ENCODE measurements at places on chromosomes 4 and X.

- no peak for DNase-seq
Measured at GRCh38 chr4:125392694-125393093, 77.9 kb downstream of the FAT4 start.

DNA sequence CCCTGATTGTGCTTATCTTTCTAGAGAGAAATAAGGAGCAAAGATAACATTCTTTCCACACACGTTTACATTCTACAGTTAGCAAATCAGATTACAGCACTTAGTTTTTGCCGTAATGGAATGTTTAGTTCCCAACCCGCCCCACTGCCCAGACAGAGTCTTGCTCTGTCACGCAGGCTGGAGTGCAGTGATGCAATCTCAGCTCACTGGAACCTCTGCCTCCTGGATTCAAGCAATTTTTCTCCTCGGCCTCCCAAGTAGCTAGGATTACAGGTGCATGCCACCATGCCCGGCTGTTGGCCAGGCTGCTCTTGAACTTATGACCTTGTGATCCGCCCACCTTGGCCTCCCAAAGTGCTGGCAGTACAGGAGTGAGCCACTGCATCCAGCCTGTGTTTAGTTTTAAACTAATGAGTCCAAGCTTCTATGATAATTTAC, 8.4 kb upstream of the PRPS1 start:
- no peak for DNase-seq

DNA sequence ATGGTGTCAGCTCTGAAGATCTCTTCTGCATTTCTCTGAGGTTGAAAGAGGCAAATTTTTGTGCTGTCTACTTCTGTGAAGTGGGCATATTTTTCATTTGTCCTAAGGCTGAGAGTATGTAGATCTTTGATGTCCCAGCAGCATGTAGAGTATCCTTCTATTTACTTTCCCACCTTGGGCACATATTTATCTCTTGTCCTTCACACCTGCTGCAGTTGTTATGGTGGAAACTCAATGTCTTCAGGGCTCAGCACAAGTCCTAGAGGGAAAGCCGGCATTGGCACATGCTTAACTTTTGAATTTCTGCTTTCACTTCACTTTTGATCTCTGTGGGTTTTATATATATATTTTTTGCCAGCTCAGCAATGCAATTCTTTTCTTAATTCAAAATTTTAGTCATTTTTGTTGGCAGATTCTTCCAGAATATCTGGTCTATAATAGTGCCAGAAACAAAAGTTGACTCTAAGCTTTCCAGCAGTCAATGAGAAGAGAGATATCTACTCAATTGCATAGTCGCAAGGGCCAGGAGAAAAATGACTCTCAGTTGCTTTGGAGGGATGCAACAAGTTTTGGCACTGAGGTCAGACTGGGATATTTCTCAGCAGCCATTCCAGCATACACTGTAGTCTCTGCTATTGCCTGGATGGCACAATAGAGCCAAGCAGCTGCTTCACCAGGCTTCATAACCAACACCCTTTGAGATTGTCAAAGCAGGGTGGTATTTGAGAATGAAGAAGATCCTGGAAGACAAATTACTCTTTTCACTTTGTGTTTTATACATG, 127.8 kb upstream of the FAT1 start:
- no peak for DNase-seq

DNA sequence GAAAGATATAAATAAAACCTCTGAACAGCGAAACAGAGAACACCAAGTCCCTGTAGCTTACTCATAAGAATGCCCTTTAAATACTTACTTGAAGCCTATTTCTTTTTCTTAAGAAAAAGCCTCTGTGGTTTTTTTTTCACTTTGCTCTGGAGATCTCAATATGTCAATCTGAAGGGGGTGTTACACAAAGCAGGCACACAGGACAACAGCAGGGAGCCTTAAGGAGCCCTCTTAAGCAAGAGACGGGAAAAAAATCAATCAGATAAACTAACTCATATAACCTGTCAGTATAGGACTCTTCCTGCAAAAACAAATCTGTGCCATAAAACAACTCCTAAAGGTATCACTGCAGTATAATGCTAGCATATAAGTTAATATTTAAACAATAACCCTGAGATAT, 611.1 kb upstream of the ATOH1 start:
- DNase-seq, result no peak

- DNase-seq, result no peak
Measured at GRCh38 chr4:175443547-175443946, 368.5 kb downstream of the GPM6A start.

GRCh38 chr4:156241896-156242295, 288.2 kb upstream of the CTSO start:
- DNase-seq, result no peak

DNA sequence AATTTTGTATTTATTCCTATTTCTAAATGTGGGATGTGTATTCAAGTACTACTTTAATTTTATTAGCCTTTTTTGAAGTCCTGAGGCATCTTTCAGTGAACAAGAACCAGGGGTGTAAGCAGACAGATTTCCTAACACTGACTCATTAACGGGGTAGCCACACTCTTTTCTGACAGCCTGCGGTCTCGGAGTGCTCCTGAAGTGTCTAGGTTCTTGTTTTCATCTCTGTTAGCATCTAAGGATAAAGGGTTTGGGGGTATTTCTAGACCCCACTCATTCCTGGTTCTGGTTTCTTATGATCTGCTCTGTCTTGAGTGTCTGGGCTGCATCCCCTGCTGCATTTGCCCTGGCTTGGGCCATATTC, 71.9 kb downstream of the GC start:
- no peak for DNase-seq

GRCh38 chr4:77699731-77700210, 94.2 kb downstream of the CXCL13 start:
- DNase-seq, result no peak

- DNase-seq, result no peak
Measured at GRCh38 chr4:164716901-164717300, 37.0 kb upstream of the SMIM31 start.

DNA sequence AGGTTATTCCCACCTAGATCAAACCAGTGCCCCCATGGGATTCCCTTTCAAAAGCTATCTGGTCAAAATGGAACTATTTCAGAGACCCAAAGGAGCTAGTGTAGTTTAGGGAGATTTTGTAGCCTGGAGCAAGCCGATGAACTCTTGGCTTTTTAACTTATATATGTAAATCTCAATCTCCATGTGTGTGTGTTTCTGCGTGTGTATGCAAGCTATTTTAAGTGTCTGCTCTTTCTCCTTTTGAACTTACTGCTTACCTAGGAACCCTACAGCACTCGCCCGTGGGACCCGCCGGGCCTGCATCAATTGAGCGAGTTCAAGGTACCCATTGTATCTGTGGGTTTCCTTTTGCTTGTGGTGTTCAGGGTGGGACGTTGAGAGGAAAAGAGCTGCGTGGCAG, 10.4 kb downstream of the CSTF2 start:
- DNase-seq, result no peak

DNA sequence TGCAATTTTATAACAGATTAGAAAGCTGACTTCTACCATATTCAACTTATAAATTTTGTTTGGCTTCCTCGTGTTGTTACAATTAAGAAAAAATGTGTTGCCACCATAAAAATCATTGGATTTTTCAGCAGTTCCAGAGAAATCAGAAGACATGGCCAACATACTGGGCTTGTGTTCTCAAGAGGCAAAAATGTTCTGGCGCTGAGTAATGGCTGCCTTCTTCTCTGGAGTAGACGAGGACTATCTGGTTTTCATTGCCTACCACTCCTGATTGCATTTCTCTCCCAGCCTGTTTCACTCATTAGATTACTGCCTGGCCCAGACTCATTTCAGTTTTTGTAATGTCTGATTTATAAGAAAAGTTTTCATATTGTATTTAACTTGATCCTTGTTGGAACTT, 122.3 kb downstream of the ARHGAP10 start:
- no peak for DNase-seq

DNA sequence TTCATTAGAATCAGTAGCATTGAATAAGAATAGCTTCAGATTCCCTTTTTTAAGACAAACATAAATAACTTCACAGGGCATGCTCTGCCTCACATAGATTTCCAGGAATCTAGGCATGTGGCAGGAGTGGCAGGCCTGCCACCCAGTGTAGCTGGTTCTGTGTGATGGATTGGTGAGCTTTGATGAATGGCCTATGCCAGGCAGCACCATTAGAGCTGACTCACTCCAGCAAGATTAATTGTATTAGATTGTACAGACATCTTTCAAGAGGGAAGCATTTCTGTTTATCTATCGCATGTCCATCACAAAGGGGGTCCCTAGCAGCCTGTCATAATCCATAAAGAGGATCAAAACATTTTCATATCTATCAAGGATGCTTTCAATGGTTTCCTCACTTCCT, 71.9 kb downstream of the NAA11 start:
- DNase-seq, result no peak

DNA sequence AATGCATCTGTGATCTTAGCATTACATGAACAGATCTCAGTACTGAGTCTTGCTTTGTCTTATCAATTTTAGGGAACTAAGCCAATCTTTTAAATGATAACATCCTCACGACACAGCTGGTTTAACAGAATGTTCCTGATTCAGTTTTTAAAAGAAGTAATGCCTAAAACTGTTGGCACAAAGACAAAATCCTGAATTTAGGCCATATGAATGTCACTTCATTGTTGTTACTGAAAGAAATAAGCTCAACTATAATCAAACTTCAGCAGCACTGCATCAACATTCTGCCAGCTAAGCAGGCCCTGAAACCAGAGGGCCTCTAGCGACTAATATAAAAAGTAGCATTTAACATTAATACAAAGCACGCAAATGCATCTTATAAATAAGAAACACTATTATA, 130.6 kb downstream of the FRYL start:
- no peak for DNase-seq

DNA sequence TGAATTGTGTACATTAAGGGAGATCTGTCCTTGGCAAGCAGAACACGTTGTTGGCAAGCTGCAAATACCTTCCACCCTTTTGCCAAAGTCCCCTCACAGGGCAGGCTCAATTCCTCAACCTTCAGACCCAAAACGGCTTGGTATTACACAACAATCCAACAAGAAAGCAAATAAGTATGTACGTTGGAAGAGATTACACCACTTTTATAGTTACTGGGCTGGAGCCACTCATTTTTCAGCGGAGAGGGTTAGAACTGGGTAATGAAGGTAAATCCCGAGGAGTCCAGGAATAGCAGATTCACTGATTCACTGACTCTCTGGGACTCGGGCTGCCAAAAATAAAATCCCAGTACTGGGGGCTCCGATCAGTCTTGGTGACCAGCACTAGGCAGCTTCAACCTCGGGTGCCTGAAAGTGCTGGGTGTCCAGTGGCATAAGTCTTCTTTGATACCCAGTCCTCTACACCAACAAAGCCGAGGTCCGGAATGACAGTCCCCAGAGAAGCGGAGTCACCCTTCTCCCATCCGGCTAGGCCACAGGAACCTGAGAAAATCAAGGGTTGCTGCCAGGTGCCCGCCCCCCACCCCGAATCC, 587 bp downstream of the TIMM8A start:
- peak; percentile 12 for DNase-seq

GRCh38 chr4:80295826-80296225, 29.4 kb downstream of the FGF5 start:
- no peak for DNase-seq

- no peak for DNase-seq
Measured at GRCh38 chr4:132297346-132297745, 851.7 kb upstream of the PCDH10 start.

- no peak for DNase-seq
Measured at GRCh38 chr4:127875791-127876190, 4.9 kb upstream of the PLK4 start.

GRCh38 chr4:27234306-27234899, 373.8 kb downstream of the STIM2 start:
- no peak for DNase-seq

DNA sequence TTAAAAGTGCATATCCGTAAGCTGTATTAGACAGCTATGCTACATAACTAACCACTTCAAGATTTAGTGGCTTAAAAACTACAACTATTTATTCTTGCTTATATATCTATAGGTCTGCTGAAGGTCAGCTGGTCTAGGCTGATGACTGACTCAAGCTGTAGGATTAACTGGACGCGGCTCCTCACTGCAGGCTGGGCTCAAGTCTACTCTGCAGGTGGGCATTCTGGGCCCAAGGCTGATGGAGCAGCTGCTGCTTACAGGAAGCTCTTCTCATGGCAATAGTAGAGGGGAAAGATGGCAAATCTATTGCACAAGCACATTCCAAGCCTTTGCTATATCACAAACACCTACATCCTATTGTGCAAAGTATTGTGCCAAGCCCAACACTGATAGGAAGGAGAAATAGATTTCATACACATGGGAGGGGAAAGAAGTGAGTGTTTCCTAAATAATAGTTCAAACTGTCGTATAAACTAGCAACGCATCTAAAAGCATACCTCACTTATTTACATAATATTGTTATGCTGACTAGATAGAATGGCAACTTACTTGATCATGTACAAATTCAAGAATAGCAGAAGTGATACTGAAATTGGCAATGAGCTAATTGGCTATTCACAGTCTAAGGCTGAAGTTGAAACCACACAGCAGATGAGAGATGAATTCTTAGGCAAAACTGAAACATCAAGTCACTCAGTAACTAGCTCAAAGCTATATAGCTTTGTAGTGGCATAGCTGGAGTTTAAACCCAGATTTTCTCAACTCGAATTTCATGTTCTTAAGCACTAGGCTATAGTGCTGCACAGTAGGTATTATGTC, 263.8 kb downstream of the NKX6-1 start:
- DNase-seq, result no peak

DNA sequence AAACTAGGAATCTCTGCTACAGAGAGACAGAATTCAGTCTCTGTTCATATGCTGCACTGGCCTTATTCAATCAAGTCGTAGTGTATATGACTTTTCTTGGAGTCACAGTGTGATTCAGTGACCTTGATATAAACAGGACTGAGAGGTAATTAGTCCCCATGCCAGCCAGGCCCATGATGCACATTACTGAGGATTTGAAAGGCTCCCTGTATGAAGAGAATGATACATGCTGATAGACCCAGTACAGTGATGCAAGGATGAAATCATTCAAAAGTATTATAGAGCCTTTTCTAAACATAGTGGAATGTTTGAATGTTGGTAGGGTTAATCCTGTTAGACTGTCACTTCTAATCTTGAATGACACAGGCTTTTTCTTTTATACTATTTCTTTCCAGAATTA, 34.1 kb downstream of the ANXA3 start:
- no peak for DNase-seq

DNA sequence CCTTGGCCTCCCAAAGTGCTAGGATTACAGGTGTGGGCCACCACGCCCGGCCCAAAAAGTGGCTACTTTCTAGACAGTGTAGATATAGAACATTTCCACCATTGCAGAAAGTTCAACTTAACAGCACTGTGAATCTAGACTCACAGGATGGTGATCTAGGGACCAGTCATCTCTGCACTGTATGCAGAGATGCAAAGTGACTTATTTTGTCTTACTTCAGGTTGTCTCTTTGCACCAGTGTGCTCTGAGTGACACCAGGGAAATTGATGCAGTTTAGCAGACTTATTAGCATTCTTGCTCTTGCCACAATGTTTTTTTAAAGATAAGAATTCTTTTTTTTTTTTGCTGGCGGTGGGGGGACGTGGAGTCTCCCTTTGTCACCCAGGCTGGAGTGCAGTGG, 12.8 kb upstream of the FOXO4 start:
- DNase-seq, result no peak

GRCh38 chrX:109635146-109635545, 10.2 kb upstream of the KCNE5 start:
- DNase-seq, result no peak

Measured in posterior cingulate gyrus (tissue), 11 donors.